ENCODE measurements at places on chromosomes 11 and 22.

- DNase-seq, result no peak
These were observed 897 bp downstream of the PNPLA5 start for GRCh38 chr22:43890901-43891331.

DNA sequence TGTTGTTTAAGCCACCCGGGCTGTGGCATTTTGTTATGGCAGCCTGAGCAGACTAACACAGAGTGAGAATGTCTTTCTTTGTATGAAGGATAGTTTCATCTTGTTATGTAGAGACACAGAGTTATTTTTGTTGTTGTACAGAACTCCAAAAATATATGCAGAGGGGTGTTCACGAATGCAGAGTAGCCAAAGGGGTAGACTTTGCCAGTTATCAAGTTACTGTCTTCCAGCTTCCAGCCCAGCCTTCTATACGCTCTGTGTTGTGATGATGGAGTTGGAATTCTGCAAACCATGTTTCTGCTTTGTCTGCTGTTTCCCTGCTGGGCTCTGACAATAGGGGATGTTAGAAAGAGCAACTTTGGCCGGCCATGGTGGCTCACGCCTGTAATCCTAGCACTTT, 44.1 kb downstream of the RPS6KA4 start:
- DNase-seq, result no peak

- DNase-seq, result no peak
These were observed 66.2 kb upstream of the CCND1 start for GRCh38 chr11:69574608-69575255.

- DNase-seq, result no peak
These were observed 37.0 kb upstream of the ACCSL start for GRCh38 chr11:44010789-44011251.

GRCh38 chr11:45444796-45445195, 158.7 kb upstream of the SYT13 start:
- DNase-seq, result no peak

DNA sequence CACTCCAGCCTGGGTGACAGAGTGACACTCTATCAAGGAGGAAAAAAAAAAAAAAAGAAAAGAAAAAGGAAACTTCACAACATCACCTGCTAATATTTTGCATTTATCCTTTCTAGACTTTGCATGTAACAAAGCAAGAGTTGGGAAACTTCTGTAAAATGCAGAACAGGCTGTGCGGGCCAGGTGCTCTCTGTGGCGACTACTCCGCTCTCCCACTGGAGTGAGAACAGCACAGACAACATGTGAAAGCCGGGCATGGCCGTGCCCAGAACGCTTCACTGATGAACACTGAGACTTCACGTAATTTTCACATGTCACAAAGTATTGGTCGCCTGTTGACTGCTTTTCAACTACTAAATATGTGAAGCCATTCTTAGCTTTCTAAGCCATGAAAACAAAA, 15.5 kb upstream of the TESMIN start:
- DNase-seq, result no peak

DNA sequence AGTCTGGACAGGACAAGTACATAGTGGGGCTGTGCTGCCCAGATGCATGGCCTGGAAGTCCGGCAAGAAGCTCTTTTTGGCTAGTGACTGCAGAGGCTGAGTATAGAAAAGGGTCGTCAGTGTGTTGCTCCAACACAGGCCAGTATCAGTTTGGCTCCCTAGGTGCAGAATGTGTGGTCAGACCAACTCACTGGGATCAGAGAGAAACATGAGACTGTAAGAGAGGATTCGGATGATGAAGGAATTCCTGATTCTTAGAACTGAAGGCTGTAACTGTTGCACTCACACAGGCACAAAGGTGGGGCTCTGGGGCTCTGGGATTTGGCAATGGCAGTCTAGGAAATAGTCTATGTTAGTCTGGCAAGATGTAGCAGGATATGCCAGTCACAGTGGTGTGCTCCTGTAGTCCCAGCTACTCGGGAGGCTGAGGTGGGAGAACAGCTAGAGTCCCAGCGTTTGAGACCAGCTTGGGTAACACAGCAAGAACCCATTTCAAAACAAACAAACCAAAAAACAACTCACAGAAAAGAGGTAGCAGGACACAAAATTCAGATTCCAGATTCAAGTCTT, 11.1 kb upstream of the UPB1 start:
- no peak for DNase-seq

- no peak for DNase-seq
These were observed 209.5 kb downstream of the NTM start for GRCh38 chr11:131579932-131580387.

- DNase-seq, result no peak
These were observed 9.8 kb downstream of the PDHX start for GRCh38 chr11:34926101-34926830.

- DNase-seq, result no peak
These were observed 955.7 kb downstream of the DLG2 start for GRCh38 chr11:84671325-84671999.

DNA sequence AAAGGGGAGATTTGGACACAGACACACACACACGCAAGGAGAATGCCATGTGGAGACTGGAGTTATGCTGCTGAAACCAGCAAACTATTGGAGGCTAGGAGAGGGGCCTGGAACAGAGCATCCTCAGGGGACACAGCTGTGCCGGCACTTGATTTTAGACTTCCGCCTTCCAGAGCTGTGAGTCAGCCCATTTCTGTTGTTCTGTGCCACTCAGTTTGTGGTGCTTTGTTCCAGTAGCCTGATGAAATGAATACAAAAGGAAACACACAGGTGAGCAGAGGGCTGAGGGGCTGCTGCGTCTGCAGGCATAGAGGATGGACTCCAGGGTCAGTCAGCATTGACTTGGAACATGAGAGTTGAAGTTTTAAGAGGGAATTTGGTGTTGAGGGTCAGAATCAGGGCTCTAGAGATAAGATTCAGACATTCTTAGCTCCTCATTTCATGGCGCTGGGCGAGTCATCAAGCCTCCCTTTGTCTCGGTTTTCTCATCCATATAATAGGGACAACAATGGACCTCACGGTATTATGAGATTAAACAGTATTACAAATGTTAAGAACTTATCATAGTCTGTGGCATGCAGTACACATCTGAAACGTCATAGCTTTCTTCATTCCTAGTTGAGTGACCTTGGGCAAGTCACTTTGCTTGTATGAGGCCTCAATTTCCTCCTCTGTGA, 191.0 kb downstream of the MIAT start:
- DNase-seq, result no peak

- DNase-seq, result no peak
These were observed 723 bp upstream of the SCUBE1 start for GRCh38 chr22:43343670-43344519.

DNA sequence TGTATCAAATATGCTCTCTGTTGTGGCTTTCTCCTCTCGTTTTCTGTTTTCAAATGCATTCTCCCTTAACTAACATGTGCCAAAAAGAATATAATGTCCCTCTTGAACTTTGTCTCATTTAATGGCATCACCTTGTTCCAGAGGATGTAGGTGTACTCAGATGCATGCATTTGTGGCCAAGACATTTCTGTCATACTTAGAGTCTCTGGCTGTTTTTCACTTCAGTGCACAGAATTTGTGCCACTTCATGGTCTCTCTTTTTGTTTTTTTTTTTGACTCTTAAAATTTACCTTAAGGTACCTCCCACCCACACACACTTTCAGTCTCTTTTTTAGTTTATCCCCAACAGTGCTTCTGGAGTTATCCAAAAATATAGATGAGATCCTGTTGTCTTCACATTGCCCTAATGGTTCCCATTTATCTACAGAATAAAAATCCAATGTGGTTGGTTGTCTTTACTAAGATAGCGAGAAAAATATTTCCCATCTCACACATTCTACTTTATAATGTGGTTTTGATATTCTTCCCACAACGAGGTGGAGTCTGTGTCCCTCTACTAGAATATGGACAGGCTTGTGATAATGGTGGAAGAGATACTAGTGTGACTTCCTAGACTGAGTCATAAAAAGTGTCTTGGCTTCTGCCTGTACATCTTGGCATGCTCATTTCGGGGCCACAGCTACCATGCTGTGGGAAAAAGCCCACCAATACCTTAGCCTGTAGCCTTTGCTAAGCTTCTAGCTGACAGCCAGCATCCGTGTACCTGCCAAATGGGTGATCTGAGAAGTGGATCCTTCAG, 125.8 kb downstream of the DDX10 start:
- DNase-seq, result no peak

DNA sequence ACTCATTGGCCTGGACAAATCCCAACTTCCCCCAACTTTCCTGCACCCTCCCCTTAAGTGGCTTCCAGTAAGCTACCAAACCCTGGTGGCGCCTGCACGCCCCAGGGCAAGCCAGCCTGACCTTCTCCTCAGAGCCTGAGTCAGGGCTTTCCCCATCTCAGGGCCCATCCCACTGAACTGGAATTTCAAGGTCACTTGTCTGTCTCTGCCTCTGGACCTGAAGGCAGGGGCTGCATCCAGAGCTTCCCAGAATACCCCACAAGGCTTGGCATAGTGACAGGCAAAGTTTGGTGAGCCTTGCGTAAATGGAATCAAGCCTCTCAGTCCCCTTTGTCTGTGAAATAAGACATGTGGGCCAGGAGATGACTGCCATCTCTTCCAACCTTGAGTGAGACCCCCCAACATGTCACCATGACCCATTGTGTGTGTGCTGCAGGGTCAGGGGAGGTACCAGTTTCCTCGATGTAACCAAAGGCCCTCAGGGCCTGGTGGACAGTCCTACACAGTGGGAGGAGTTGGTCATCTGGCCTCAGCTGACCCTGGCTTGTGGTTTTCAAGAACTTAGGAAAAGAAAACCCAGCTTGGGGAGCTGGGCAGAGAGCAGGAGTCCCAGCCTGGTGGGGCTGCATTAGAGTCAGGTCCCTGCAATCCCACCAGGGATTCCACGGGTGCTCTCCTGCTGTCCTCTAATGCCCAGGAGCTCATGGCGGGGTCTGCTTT, 8.9 kb downstream of the ALX4 start:
- no peak for DNase-seq

DNA sequence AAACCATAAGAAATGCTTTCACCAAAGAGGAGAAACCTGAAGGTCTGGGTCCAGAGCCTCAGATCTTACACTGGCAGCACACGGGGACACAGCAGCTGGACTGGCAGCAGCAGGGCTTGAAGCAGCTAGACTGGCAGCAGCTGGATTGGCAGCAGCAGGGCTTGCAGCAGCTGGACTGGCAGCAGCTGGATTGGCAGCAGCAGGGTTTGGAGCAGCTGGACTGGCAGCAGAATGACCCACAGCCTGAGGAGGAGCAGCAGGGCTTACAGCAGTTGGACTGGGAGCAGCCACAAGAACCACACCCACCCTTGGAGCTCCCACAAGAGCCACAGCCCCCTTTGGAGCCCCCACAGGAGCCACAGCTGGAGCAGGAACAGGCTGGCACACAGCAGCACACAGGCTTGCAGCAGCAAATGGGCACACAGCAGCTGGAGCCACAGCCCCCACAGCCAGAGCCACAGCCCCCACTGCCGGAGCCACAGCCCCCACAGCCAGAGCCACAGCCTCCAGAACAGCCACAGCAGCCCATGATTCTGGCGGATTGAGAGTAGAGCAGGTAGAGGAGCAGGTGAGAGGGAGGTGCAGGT, at the start of gene KRTAP5-11:
Gene KRTAP5-11 (minus strand): TSS at position 567 of the 587 bp plus-strand sequence. CDS start 38 bp downstream, at position 529.
- DNase-seq, result no peak

DNA sequence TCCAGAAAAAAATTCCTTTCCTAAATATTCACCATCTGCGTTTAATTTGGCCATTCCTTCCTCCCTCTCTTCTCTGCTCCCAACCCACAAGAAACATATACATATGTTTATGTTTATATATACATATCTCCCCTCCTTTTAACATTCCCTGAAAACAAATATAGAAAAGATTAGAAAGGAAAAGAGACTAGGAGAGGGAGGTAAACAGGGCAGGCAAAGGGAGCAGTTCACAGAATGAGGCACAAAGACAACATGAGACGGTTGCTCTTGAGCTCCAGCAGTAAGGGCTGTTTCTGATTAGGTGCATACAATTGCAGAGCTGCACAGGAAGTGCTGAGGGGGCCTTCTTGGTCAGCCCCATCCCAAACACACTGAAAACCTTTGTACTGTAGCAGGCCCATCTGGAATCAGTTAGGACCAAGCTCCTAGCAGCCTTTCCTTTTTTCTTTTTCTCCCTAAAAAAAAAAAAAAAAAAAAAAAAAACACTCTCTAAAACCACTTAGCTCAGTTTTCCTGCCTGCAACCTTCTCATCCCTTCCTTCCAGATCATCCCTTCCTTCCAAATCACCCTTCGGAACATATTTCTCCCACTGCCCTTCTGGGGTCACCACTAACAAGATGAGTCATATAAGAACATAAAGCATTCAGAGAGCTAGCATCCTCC, 57.0 kb downstream of the RBFOX2 start:
- DNase-seq, result no peak

Measured in NCI-H187 treated with DMSO at 0.1 percent for 48 hours (cell line).